ENCODE measurements at places on chromosomes 7 and 10.

DNA sequence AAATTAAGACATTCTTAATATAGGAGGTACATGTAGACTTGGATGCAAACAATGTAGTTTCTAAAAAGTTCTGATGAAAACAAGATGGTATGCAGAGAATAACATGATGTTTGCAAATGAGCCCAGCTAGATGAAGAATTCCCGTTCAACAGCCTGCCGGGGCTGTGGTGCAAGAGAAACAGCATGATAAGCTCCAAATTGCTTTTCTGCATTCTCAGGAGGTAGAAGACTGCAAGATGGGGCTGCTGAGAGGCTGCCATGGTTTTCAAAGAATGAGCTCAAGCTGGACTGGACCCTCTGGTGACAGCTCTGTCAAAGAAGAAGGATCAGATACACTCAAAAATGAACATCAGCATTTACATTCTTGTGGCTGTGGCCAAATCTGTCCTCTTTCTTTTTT is 73.4 kb upstream of the PALS2 start:
- DNase-seq: no peak

DNA sequence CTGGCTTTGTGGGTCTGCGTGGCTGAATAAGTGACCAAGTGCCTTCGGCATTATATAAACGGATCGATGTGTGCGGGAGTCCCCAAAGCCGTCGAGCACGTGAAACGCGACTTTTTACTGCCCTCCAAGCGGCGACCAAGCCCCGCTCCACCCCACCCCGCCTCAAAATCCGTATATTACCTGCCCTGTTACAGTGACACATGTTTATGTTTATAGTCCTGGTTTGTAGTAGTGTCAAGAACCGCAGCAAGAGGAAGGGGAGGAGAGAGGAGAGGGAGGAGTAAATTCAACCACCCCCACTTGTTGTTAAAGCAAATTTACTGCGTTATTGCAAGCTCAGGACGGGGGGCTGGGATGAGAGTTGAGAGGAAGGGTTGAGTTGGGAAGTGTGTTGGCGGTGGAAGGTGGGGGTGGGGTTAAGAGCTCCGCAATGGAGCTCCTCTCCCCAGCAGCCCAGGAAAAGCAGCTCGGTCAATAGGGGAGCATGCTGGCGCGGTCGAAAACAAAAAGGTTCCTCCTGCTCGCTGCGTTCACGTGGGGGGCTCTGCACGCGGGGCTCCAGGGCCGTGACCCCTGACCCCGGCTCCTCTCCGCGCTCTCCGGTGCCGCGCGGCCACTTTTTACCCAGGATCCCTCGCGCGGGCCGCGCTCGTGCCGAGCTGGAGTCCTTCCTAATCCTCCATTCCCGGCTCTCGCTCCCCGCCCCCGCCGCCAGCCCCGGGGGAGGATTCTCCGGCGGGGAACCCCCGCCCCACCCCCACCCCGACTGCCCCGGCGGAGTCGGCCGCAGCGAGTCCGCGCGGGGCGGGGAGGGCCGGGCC is at the start of gene SKIDA1:
Gene SKIDA1 (minus strand): TSS at position 316 of the 821 bp plus-strand sequence. CDS start 7,860 bp downstream, outside the sequence.
- no peak for DNase-seq

DNA sequence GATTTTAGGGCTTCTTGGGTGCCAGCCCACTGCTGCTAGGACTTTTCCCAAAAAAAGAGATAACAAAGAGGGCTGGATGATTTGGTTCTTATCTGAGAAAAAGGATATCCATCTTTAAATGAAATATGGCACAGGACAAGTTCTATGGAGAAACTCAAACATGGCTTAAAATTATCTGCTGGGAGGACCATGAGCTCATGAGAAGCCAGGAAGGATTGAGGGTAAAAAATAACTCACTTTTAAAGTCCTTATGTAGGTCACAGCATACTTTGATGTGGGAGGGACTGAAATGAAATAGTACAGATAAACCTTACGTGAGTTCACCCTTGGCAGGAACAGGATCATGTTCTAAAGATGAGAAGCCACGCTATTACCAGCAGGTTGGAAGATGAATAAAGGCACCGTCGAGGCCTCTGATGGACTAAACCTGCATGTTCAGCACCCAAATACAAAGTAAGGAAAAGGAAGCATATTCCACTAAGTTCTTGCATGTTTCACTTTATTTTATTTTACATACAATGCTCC is 369.2 kb upstream of the KLF6 start:
- no peak for DNase-seq

DNA sequence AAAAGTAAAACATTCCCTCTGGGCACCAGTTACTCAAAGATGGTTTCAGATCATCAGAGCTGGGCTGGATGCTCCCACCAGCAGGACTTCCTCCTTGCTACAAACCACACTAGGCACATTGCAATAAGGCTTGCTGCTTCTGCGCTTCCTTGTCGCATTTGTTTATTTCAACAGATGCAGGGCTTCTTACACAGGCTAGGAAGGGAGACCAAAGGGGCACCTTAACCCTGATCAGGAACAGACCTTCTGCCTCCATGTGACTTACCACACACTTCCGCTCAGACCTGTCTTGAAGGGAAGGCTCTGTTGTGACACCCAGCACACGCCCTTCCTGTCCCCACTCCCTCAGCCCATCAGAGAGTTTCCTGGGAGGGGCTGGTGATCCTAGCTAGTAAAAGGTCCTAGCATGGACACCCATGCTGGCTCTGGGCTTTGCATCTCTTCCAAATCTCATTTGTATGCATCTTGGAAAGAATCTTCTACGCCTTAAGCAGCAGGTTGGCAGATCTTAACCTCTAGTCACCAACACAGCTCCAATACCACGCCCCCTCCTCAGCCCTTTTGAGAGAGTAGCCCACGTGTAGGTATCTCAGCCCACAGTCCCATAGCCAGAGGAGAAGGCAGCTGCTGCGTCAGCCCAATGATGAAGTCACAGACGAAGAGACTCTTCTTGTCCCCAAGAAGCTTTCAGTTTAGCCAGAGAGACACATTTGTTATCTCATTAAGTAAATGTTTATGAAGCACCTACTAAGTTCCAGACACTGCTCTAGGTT is 47.1 kb upstream of the SVIL start:
- DNase-seq: no peak

DNA sequence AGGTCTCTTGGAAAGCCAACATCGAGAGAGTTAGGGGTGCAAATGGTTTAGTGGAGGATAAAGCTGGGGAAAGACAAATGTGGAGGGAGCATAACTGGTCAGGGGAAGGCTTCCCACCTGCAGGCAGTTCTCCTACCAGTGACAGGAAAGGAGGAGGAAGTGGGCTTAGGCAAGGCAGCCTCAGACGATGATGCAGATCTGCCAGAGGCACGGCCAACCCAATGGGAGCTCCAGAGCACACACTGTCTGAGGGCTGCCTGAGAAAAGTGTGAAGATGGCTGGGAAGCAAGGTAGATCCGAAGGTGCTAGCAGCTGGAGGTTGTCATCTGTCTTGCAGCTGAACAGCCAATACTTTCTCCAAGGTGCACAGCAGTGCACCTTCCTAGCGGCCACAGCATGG is 178.8 kb downstream of the C7orf25 start:
- DNase-seq: no peak

- DNase-seq: no peak
Measured at GRCh38 chr7:123305840-123306375, 106.1 kb upstream of the SLC13A1 start.

- DNase-seq: no peak
Measured at GRCh38 chr7:18421297-18422002, 74.1 kb upstream of the HDAC9 start.

DNA sequence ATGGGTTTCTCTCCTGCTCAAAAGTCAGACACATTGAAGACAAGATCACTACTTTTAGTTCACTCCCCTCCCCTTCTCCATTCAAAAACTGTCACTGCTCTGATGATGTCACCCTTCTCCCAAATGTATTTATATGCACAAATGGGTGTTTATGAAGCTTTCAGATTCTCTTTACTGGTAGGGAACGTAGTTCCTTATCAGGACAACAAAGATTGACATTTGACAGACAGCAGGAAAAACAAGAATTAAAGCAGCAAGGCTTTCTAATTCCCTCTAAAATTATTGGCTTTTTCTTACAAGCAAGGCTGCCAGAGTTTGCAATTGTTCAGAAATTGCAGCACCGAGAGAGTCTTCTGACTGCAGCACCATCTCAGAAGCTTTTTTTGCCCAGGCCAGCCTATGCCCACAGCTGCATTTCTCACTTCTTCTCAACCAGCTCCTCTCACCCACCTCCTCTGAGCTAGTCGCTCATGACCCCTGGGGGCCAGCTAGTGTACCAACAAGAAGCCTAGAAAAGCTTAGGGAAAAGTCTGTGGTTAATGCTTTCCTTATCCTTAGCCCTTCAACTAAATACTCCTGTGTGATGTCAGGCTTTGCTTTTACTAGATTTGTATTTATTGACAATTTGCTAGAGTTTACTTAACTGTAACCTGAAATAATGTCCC is 265.1 kb downstream of the HTR7 start:
- DNase-seq: no peak

DNA sequence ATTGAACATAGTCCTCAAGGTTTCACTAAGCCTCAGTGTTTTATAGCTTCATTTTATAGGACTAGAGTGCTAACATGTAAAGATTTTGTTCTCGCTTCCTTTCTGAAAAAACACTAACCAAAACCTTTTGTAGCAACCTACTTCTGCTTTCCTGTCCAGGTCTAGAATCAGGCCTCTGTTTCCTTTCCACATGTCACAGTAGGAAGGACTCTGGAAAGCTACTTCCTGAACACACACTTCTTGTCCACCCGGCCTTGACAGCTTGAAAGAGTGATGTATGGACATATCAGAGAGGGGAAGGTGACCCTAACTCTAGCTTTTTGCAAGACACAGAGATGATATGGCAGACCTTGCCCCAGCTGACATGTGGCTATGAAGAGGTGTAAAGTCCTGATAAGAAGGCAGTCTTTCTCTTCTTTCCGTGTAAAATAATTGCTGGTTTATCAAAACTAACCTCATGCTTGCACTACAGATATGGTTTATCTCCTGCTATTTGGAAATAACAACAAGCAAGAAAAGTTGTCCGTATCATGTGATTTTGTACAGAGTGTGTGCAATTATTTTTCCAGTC is 175.4 kb downstream of the SKAP2 start:
- DNase-seq: no peak

DNA sequence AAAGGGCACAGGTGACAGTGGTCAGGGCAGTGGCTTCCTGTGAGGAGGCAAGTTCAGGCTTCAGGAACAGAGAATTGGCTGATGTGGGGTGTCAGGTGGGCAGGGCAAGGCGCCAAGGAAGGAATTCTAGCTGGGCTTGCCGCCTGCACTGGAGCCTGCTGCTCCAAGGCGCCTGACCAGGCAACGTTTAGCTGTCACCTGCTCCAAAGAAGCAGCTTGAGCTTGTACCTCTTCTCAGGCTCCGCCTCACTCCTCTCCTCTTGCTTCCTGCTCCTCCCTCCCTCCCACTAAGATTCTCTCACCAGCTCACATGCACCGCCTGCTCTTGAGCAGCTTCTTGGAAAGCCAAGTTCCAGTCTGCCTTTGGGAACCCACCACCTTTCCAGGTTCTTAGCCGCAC is 187.4 kb upstream of the GRB10 start:
- DNase-seq: no peak

DNA sequence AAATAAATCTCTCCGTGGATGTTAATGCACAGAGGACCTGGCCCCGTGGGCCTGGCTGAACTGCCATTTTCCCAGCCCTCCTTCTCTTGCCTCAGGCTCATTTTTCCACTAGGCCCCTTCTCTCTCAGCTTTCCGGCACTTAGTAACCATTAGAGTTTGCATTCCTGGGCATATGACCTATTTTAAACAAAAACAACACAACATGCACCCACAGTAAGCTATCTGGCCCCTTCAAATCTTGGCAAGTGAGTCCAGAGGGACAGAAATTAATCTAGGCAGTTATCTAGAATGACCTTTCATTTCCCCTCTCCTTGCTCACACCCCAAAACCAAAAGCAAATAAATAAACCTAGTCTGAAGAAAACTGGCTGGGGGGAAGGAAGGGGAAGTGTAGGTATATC is 11.7 kb downstream of the FBXW4 start:
- no peak for DNase-seq

DNA sequence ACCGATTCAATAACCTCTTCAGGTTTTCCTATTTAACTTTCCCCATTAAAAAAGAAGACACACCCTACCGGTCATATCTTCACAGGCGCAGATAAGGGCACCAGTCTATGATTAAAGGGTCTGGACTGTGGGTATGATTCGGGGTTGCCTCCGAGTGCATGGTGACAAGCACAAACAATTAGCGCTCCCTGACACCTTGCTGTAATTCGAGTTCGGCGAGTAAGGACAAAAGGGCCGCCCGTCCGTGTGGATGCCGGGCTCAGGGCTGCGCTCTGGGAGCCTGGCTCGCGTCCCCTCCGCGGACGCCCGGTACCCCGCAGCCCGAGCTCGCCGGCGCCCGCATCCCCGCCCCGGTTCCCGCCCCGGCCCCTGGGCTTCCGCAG is 111.9 kb upstream of the RHEB start:
- no peak for DNase-seq

- DNase-seq: no peak
Measured at GRCh38 chr10:97406064-97406463, 4.9 kb upstream of the RRP12 start.

DNA sequence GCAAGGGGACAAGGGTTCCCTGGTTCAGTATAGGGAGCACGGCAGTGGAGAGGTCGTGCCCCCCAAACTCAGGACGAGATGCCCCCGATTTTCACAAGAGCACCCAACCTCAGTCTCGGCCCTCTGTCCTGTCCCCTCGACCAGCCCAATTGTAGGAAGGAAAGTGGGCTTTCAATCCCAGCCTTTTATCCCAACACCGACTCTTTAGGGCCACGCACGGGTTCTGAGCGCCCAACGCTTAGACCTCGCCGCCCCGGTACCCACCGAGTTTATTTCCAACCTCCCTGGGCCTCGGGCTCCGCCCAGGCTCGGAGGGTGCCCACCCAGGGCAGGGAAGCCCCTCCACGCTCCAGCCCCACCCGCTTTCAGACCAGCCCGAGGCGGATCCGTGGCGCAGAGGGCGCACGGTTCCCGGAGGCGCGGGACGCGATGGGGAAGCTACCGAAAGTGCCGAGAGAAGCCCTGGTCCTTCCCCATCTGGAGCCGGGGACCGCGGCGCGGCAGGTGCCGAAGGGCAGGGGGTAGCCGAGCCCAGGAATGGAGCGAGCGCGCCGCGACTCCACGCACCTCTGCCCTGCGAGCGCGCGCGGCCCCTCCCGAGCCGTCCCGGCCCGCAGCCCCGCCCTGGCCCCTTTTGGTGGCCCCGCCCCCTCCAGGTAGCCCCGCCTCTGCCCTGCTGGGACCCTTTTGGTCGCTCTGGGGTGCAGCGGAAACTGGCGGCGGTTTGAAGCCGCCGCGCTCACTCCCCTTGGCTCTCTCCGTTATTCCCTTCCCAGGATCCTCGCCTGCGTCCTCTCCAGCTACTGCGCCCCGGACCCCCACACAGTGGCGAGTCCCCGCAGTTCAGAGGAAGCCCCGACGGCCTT is 20.4 kb downstream of the GRID2IP start:
- DNase-seq: no peak

DNA sequence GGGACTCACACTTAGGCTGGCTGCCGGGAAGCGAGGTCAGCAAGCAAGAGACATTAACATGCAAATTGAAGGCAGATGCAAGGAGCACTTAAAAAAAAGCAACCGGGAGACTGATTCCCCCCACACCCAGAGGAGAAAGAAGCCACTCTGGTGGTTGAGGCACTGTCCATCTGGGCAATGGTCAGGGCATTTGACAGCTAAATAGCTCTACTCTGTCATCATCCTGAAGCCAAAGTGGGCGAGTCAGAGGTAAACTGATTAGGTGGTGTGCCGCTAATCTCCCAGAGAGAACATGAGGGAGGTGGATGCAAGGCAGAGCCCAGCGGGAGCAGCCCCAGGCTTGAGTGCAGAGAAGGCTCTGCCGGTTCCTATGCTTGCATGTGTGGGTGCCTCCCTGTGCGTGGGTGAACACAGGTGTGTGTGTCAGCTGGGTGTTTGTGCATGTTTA is 100.6 kb downstream of the PLXNA4 start:
- no peak for DNase-seq

Measured in GM04503 (cell line).